Occipital lobe (tissue), 3 donors: ENCODE measurements at places on chromosomes 12 and 14.

GRCh38 chr12:78864403-78864869 is at the start of gene SYT1:
SYT1 (plus strand) TSS chr12:78864774.
- DNase-seq = peak; percentile 87

DNA sequence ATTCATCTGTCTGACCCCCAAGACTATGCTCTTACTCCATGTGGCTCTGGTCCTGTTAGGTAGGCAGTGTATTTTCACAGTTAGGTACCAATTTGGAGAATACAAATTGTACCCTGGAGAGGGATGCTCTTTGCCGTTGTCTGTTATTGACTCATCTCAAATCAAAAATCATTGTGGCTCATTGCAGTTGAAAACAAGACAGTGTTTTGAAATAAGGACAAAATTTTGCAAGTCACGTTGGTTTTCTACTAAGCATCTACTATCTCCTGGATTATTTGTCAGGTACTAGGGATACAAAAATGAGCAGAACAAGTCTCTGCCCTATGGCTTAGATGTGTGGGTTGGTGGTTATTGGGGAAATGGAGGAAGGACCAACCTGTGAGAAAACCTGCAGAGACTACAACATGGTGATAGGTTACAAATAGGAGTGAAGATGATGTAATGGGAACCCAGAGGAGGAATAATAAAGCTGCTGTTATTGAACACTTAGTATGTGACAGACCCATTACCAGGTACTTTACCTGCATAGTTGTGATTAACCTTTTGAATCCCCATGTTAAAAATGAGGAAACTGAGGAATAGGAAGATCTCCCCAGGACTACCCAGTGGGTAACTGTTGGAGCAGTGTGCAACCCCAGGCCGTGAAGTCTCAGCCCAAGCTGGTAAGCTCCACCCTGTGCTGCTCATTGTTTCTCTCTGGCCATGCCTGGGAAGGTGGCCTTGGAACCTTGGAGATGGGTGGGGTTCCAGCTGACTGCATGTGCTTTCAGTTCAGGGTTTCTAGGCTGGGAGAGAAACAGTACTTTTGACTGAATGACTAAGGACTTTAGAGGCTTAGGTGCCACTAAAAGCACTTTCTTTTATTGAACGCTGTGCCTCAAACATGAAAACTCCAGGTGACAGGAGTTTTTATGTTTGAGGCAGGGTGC is 72.9 kb upstream of the SRSF5 start:
- DNase-seq = no peak

DNA sequence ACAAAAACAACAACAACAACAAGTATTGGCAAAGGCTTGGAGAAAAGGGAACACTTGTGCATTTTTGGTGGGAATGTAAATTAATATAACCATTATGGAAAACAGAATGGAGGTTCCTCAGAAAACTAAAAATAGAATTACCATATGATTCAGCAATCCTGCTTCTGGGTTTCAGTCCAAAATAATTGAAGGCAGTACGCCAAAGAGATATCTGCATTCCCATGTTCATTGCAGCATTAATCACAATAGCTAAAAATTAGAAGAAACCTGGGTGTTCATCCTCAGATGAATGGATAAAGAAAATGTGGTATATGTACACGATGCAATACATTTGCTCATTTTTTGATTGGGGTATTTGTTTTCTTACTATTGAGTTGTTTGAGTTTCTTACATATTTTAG is 813.0 kb downstream of the NRXN3 start:
- no peak for DNase-seq

- no peak for DNase-seq
Measured at GRCh38 chr14:73752297-73752992, 38.3 kb upstream of the PNMA1 start.

DNA sequence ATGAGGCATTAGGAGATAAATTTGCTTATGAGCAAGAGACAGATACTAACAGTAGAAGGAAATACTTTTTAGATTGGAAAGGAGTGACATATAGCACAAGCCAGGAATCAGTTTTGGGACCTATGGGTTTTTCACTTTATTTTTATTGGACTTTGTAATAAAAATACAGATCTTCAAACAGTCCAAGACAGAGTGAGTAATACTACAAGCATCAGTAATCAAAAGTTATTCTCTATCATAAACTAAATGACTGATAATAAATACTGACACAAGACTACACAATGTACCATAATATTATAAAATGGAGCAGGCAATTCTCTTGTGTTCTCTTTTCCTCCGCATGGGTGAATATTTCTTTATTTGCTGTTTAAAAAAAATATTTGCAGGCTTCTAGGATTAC is 85.8 kb downstream of the DERA start:
- no peak for DNase-seq

GRCh38 chr12:12088147-12088546 is 17.4 kb downstream of the BCL2L14 start:
- no peak for DNase-seq

GRCh38 chr12:100163416-100164152 is 20.9 kb upstream of the BLTP3B start:
- DNase-seq = peak; percentile 71

DNA sequence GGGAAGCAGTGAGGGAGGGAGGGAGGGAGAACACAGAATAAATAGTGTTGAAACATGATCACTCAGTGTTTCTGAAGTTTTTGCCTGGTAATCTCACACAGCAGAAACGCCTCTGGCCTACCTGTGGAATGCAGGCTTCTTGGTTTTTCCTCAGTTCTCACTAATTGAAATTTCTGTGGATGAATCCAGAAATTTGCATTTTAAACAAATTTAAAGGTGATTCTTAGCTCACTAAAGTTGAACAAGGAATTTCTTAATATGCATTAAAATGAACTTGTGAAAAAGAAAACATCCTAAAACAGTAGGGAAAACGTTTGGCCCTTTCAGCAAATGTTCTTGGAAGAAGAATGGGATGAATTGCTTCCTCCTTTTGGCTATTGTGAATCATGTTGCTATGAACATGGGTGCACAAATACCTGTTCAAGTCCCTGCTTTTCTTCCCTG is 1.4 kb downstream of the RNASE9 start:
- no peak for DNase-seq

- no peak for DNase-seq
Measured at GRCh38 chr14:70882776-70883492, 24.3 kb upstream of the PCNX1 start.

DNA sequence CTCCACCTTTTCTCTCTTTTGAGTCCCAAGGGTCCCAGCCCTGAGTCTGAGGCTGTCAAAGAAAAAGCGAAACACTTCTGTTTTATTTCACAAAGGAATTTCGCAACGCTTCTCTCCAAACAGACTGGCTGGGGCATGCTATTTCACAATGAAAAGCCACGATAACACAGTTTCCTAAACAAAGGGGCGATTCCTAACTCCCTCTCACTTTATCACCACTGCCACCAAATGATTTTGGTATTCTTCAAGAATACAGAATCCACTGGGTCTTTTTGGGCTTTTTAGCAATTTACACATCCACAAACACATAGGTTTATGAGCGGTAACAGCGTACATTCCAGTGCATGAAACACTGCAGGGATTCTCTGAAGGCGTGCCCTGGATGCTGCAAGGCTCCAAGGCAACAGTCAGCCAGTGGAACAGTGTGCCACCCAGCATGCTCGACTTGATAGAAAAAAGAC is 161.2 kb downstream of the DAD1 start:
- no peak for DNase-seq

- peak; percentile 17 for DNase-seq
Measured at GRCh38 chr14:58072288-58073071, 79.5 kb downstream of the ARMH4 start.

- DNase-seq = no peak
Measured at GRCh38 chr12:81284137-81284536, 206.3 kb downstream of the ACSS3 start.

DNA sequence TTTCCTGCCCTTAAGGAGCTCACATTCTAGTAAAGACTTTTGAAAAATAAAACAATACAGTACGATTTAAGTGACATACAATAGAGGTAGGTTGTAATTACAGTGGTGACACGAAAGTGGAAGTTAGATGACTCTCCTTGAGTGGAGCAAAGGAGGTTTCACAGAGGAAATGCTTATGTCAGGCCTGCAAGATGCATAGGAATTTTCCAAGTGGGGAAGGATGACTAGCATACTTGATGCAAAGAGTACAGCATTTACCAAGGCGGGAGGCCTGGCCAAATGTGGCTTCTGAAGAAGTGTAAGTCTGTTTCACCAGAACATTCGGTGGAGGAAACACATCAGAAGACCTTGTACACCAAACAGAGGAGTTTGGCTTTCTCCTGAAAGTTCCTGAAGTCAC is 55.2 kb downstream of the ERO1A start:
- DNase-seq = no peak

DNA sequence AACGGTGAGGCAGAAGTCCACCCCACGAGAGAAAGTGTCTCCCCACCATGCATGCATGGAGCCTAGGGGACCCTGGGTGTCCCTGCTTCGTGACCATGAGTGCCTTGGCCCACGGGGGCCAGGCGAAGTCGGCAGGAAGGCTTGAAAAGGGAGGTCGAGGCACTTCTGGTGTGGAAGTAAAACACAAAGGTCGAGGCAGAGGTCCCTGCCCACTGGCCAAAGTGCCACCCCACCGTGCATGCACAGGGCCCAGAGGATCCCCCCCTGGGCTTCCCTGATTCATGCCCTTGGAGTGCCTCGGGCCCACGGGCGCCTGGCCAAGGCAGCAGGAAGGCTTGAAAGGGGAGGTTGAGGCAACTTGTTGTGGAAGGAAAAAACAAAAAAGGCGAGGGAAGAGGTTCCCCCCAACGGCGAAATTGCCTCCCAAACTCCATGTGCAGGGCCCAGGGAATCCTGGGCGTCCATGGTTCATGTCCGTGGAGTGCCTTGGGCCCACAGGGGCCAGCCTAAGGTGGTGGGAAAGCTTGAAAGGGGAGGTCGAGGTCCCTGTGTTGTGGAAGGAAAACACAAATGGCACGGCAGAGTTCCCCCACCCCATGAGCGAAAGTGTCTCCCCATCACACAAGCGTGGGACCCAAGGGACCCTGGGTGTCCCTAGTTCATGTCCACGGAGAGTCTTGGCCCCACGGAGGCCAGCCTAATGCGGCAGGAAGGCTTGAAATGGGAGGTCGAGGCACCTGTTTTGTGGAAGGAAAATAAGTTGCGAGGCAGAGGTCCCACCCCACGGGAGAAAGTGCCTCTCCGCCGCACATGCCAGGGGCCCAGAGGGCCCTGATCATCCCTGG is 372.1 kb downstream of the ALG10 start:
- no peak for DNase-seq

GRCh38 chr12:43098766-43099550 is 453.0 kb downstream of the ADAMTS20 start:
- DNase-seq = no peak

- DNase-seq = no peak
Measured at GRCh38 chr12:52139579-52140062, 52.2 kb downstream of the KRT80 start.

GRCh38 chr14:78535041-78535440 is 364.9 kb downstream of the NRXN3 start:
- DNase-seq = no peak

DNA sequence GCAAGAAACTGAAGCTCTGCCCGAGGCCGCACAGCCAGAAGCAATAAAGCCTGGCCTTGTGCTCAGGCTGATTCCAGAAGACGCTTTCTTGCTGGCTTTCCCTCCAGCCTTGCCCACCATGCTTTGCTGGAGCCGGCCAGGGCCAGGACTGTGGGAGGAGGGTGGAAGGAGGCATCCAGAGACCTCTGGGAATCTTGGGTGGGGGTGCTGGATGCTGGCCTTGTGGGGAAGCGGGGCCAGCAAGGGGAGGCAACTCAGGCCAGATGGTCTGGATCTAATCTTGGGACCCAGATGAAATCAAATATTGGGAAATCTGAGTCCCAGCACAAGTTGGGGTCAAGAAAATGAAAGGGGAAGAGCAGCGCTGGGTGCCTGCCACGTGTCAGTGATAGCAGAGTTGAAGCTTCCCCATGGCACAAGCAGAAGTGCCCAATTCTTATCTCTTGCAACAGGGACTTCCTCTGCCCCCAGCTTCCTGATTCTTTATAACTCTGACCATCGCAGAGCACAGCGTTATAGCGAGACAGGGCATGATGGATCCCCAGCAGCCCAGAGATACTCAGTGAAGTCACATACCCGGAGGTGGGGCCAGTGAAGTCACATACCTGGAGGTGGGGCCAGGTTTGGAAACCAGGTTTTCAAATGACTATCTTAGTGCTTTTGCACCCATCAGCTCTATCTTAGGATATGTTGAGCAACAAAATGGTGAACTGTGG is 6.4 kb upstream of the RABGGTA start:
- no peak for DNase-seq

- peak; percentile 44 for DNase-seq
Measured at GRCh38 chr14:73143003-73143402, 6.7 kb downstream of the PSEN1 start.

GRCh38 chr12:24743941-24744793 is 204.7 kb downstream of the BCAT1 start:
- DNase-seq = no peak

GRCh38 chr12:39205969-39206368 is 237.0 kb downstream of the KIF21A start:
- no peak for DNase-seq

GRCh38 chr14:58298477-58299400 is at the start of gene ARID4A:
ARID4A (plus strand) TSS chr14:58298555; CDS start chr14:58299855, 1,300 bp downstream.
- DNase-seq = peak; percentile 31

DNA sequence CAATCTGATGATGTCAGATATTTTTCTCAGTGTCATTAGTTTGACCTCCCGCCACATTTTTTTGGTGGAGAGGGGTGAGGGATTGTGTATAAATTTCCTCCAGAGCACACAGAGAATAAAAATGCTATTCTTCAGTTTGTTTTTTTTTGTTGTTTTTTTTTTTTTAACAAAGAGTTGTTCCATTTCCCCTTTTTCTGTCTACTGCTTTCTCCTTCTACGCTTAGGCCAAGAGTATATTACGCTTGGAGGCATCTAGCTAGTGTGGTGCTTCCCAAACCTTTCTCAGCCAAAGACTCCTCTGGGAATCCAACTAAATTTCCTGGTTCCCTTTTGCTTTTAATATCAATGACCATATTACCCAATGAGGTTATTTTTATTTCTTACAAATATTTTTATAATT is 465.6 kb downstream of the ZFP36L1 start:
- no peak for DNase-seq

DNA sequence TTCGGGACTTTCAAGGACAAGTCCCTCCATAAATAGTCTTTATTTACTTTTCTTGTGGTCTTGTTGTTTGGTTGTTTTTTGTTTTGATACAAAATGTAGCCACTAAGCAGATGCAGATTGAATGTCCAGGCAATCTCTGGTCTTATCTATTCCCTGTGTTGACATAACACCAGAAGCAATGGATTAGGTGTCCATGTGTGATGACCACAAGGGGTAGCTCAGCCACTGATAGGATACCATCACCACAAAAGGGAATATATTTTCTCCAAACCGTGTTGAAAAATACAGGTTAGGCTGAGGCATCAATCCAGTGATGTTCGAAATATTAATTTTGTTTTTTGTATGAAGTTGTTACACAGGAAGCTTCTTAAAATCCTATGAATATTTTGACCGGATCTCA is 196.3 kb downstream of the EPS8 start:
- DNase-seq = no peak

DNA sequence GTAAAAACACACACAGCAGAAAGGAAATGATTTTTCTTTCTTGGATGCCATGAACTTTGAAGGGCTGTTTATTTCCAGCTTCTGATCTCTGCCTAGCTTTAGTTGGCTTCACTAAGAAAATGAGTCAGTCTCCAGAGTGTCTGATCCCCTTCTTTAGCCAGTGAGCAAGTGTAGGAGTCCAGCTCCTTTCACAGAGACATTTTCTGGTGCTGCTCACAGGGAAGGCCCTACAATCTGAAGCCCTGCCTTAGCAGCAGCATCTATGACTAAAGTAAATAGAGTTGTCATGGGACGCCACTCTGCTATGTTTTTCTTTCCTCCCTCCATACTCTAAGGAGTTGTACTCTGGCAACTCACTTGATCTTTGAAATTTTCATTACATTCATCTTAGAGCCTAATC is 103.5 kb downstream of the RPAP3 start:
- DNase-seq = no peak
